ENCODE measurements at places on chromosomes 13 and 19. TPM values are rescaled to one million over a fixed set of nuclear protein-coding genes. Genes with fewer than 3 reads are reported as not detected.

- no peaks in the 10 kb centered on the region for H3K36me3 ChIP-seq
- no peak overlapping the region for H3K4me3 ChIP-seq
- DNase-seq, result no peak
- no peaks in the 10 kb centered on the region for H3K4me1 ChIP-seq
- H3K27me3 ChIP-seq, result no peaks in the 10 kb centered on the region
Observed at GRCh38 chr13:32857689-32858088, 158.5 kb upstream of the KL start.

DNA sequence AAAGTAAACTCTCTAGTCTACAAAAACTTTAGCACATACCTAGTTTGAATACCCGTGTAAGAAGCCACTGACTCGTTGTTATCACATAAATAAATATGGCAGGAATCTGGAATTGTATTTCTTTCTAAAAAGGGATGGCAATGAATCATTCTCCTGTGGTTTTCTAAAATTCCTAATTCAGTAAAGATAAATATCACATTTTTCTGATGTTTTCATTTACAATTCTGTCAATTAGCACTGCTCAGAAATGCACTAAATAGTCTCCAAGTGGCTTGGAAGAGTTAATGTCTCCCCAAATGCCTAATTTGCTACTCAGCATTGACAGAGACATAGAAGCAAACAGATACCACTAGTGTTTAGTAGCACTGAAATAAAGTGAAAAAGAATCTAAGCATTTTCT lies 547.7 kb upstream of the SLITRK1 start:
- no peak overlapping the region for H3K4me3 ChIP-seq
- DNase-seq, result no peak
- H3K27me3 ChIP-seq, result no peaks in the 10 kb centered on the region
- H3K4me1 ChIP-seq, result no peaks in the 10 kb centered on the region

DNA sequence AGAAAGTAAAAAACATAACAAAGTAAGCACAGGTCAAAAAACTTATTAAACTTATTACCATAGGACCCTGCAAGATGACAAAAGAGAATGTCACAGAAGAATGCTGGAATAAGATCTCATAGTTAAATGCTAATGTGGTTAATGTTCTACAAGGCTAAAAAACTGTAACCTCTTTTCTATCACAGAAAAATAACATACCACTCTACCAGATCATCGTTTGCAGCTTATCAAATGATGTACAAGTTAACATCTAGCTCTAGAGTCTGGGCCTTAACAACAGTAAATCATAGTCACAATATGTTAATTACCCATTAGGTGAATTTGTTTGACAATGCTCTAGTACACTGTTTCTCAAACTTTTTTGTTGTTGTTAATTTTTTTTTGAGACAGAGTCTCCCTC lies 53.0 kb downstream of the NUFIP1 start:
- H3K27ac ChIP-seq, result no peak overlapping the region
- H3K4me1 ChIP-seq, result no peaks in the 10 kb centered on the region
- no peak for DNase-seq
- H3K4me3 ChIP-seq, result no peak overlapping the region
- no peaks in the 10 kb centered on the region for H3K27me3 ChIP-seq
- no peaks in the 10 kb centered on the region for H3K36me3 ChIP-seq

DNA sequence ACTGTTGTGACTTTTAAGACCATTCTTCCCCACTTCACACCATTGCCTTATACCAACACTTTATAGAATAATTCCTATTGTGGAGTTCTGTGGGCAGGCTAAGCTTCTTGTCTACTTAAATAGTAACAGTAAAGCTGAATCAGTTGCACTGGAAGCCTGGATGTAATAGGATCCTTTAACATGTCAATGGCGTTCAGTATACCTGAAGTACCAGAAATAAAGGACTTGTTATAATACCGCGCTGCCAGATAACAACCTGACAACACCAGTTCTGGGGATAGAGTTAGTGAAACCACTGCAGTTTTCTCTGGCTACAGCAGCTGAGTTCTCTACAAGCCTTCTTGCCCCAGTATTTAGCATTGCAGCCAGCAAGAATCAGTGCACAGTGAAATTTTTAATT lies 52.0 kb upstream of the TNFRSF19 start:
- H3K36me3 ChIP-seq, result no peaks in the 10 kb centered on the region
- H3K4me1 ChIP-seq, result no peaks in the 10 kb centered on the region
- no peak overlapping the region for H3K4me3 ChIP-seq
- H3K27me3 ChIP-seq, result no peaks in the 10 kb centered on the region

DNA sequence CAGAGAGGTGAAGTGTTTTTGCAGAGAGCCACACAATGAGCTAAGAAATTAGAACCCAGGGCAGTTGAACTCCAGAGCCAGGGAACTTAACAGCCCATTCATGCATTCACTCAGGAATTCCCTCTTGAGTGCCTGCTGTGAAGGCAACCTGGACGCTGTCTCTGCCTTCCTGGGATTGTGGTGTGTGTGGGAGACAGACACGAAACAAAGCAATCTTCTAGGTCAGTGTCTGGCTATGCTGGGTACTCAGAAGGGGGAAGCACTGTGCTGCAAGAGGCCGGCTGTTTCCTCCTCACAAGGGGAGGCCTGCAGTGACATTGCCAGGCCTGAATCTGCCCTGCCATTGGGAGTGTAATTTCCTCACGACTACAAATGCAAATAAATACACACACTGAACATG lies 9.7 kb downstream of the BCKDHA start:
- no peak overlapping the region for H3K27ac ChIP-seq
- H3K36me3 ChIP-seq, result no peaks in the 10 kb centered on the region
- no peak for DNase-seq

GRCh38 chr13:110568612-110569011 lies 7.1 kb upstream of the RAB20 start:
- H3K4me1 ChIP-seq, result no peaks in the 10 kb centered on the region
- no peak for DNase-seq
- H3K27me3 ChIP-seq, result no peaks in the 10 kb centered on the region
- H3K36me3 ChIP-seq, result no peaks in the 10 kb centered on the region
- H3K27ac ChIP-seq, result no peak overlapping the region
- H3K4me3 ChIP-seq, result no peak overlapping the region

- peak overlapping the region; percentile 71 for H3K27ac ChIP-seq
- H3K27me3 ChIP-seq, result no peaks in the 10 kb centered on the region
- H3K4me1 ChIP-seq, result no peaks in the 10 kb centered on the region
- H3K4me3 ChIP-seq, result peak overlapping the region; percentile 35
Observed at GRCh38 chr19:50357178-50358100, 8.0 kb downstream of the NAPSA start.

GRCh38 chr19:46076031-46076880 lies 35.5 kb upstream of the IGFL4 start:
- no peak for DNase-seq
- H3K4me1 ChIP-seq, result no peaks in the 10 kb centered on the region
- no peaks in the 10 kb centered on the region for H3K36me3 ChIP-seq
- no peak overlapping the region for H3K27ac ChIP-seq
- H3K27me3 ChIP-seq, result peaks cover 2% of the 10 kb centered on the region

- no peak overlapping the region for H3K27ac ChIP-seq
- no peaks in the 10 kb centered on the region for H3K36me3 ChIP-seq
- no peak overlapping the region for H3K4me3 ChIP-seq
- no peaks in the 10 kb centered on the region for H3K27me3 ChIP-seq
Observed at GRCh38 chr13:27534108-27534980, 84.0 kb upstream of the MTIF3 start.

GRCh38 chr19:1739960-1740629 lies 13.2 kb upstream of the ONECUT3 start:
- no peak overlapping the region for H3K4me3 ChIP-seq
- no peaks in the 10 kb centered on the region for H3K36me3 ChIP-seq
- H3K4me1 ChIP-seq, result no peaks in the 10 kb centered on the region
- no peak overlapping the region for H3K27ac ChIP-seq

- no peak overlapping the region for H3K27ac ChIP-seq
- H3K4me1 ChIP-seq, result no peaks in the 10 kb centered on the region
- no peaks in the 10 kb centered on the region for H3K36me3 ChIP-seq
- H3K27me3 ChIP-seq, result no peaks in the 10 kb centered on the region
- H3K4me3 ChIP-seq, result no peak overlapping the region
- DNase-seq, result no peak
Observed at GRCh38 chr19:1896508-1896907, 8.7 kb upstream of the ADAT3 start.

DNA sequence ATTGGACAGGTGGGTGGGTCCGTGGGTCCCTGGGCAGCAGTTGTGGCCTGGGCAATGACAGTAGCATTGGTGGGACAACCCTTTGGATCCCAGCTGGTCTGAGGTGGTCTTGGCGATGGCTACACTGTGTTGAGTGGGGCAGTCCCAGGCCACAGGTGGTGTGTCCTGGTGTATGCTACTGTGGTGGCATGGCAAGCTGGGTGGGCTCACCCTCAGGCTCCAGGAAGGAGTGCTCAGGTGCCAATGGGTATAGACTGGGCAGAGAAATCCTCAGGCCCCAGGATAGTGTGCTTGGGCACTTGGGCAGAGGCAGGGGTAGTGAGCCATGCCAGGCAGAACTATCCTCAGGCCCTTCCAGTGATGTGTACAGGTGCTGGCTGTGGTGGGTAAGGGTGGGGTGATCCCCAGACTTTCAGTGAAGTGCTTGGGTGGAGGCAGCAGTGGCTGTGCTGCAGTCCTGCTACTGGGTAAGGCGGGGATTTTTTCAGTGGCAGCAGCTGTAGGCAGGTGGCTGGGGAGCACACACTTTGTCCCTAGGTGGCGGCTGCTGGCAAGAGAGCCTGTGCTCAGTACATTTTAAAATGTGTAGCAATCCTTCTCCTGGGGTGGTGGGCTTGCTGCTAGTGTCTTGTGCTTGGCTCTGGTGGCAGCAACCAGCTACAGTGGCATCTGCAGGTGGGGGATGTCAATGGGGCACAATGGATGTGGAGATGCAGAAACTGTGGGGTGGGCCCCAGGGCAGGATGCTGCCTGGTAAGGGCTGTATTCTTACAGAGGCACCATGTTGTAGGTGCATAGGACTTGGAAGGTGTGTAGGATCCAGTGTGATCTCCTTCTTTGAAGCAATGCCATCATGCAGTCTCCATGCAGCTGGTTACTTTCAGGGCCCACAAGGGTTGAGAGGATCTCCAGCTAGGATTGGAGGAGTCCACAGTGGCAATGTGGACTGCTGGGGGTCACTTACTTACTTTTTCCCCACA lies 64.9 kb downstream of the DNAJC3 start:
- H3K27ac ChIP-seq, result no peak overlapping the region
- no peaks in the 10 kb centered on the region for H3K27me3 ChIP-seq
- no peaks in the 10 kb centered on the region for H3K4me1 ChIP-seq
- no peak overlapping the region for H3K4me3 ChIP-seq
- H3K36me3 ChIP-seq, result no peaks in the 10 kb centered on the region

DNA sequence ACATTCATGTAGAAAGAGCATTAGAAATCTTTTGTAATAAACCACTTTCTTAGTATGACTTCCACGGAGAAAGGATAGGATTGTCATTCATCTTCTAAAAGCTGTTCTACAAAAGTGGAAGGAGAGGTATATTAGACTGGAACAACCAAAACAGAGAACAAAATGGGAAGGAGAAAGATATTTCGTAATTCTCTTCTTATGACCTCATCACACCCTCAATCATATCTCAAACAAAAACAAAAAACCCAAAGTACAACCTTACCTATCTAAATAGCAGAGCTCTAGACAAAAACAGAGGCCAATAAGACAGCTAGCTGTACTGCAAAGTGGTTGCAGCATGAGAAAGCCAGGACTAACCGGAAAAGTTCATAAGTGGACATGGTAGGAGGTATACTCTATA lies 46.3 kb downstream of the DACH1 start:
- no peak overlapping the region for H3K4me3 ChIP-seq
- no peak for DNase-seq
- no peaks in the 10 kb centered on the region for H3K4me1 ChIP-seq
- no peaks in the 10 kb centered on the region for H3K36me3 ChIP-seq

GRCh38 chr19:38729653-38730469 lies 14.4 kb downstream of the CAPN12 start:
- DNase-seq, result peak; percentile 56
- peak overlapping the region; percentile 18 for H3K27ac ChIP-seq
- H3K4me3 ChIP-seq, result no peak overlapping the region
- peaks cover 38% of the 10 kb centered on the region for H3K36me3 ChIP-seq
- no peaks in the 10 kb centered on the region for H3K27me3 ChIP-seq
- no peaks in the 10 kb centered on the region for H3K4me1 ChIP-seq

DNA sequence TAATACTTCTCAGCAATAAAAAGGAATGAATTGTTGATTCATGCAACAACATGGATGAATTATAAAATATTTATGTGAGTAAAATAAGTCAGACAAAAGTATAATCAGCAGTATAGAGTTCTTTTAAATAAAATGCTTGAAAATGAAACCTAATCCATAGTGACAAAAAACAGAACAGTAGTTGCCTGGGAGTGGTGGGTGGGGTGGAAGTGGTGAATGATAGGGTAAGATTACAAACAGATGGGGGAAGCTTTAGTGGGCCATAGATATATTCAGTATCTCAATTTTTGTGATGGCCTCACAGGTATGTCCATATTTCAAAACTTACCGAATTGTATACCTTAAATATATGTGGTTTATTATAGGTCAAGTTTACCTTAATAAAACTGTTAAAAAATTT lies 124.9 kb upstream of the UBL3 start:
- DNase-seq, result no peak
- no peak overlapping the region for H3K4me3 ChIP-seq
- H3K36me3 ChIP-seq, result no peaks in the 10 kb centered on the region
- H3K27ac ChIP-seq, result no peak overlapping the region

GRCh38 chr13:32316501-32316900 lies 1.2 kb downstream of the BRCA2 start:
- no peaks in the 10 kb centered on the region for H3K27me3 ChIP-seq
- H3K36me3 ChIP-seq, result no peaks in the 10 kb centered on the region
- no peak overlapping the region for H3K27ac ChIP-seq
- DNase-seq, result no peak
- no peak overlapping the region for H3K4me3 ChIP-seq
- H3K4me1 ChIP-seq, result no peaks in the 10 kb centered on the region

DNA sequence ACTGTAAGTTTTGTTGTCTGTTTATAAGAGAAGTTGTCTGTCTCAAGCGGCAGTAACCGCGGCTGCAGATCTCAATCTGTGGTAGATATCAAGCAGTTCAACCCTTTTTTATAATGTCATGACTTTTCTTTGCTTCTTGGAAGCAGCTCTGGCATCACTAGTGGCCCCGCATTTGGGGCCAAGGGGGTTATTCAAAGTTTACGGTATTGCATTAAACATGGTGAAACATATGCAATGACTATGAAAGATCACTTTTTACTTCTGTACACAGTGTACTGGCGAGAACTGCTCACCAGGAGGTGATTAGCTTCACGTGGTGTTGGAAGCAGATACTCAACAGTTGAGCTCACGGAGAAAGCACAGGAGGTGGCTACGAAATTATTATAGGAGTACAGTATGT lies 4.6 kb upstream of the FFAR3 start:
- no peak overlapping the region for H3K4me3 ChIP-seq
- H3K27ac ChIP-seq, result no peak overlapping the region
- no peak for DNase-seq

- DNase-seq, result no peak
- H3K4me3 ChIP-seq, result no peak overlapping the region
- H3K4me1 ChIP-seq, result no peaks in the 10 kb centered on the region
- H3K36me3 ChIP-seq, result no peaks in the 10 kb centered on the region
Observed at GRCh38 chr19:16258440-16258903, 60.8 kb downstream of the AP1M1 start.

Gene CACNG8
- 0.51 TPM for total RNA-seq

Gene HPN
- 14.8 TPM for total RNA-seq

Gene SELENOV
- not detected for total RNA-seq

Gene ZNF331
- total RNA-seq, result 39.6 TPM

Gene FKRP
- 15.2 TPM for total RNA-seq

Gene SPACA4
- 6.0 TPM for total RNA-seq

Gene RETN
- total RNA-seq, result not detected

Gene B3GLCT
- total RNA-seq, result 4.4 TPM

Gene TUBA3C
- not detected for total RNA-seq

Data from prostate gland (tissue), 2 donors.